Adipocyte (in vitro differentiated cells): ENCODE measurements at places on chromosomes 7 and 10.
A peak's percentile ranks its signal among the peaks of the same experiment; 100 is the strongest.

DNA sequence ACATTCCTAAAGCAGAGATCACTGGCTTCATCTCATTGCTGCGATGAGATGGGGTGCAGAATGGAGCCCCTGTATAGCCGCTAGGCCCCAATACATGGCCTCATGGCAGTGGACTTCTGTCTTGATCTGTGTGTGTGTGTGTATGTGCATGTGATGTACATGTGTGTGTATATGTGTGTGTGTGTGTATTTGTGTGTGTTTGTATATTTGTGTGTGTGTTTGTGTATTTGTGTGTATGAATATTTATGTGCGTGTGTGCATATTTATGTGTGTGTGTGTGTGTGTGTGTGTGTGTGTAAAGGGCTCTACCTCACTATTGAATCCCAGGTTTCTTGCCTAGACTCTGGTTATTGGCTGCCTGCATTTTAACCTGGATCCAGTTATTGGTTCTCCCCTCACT is 958.2 kb downstream of the GRID1 start:
- DNase-seq, result no peak

GRCh38 chr7:155897758-155898386 is 85.6 kb upstream of the SHH start:
- no peak for DNase-seq

DNA sequence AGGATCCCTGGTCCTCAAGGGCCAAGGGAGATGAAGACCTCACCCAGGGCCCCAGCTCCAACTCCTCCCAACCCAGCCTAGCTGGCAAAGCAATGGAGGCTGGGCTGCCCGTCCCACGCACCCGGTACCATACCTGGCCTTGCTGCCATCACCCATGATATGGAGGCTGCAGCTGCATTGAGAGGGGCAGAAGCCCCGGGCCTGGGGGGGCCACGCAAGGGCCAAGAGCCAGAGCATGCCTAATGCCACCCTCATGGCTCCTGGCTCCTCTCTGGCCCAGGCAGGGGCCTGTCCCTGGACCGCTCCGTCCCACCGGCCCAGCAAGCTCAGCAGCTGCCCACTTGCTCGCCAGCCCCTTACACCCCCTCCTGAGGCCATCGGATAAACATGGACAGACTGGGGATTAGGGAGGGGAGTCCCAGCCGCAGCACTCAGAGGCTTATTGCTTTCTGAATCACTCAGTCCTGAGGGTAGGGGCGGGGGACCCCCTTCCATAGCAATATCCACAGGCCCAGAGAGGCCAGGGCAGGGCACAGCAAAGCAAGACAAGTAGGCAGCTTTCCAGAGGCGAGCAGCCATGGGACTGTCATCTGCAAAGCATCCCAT is at the start of gene LRIT1:
TSS of gene LRIT1 (minus strand) at position 362 of the 606 bp plus-strand sequence. CDS start at position 255, 107 bp downstream.
- no peak for DNase-seq

DNA sequence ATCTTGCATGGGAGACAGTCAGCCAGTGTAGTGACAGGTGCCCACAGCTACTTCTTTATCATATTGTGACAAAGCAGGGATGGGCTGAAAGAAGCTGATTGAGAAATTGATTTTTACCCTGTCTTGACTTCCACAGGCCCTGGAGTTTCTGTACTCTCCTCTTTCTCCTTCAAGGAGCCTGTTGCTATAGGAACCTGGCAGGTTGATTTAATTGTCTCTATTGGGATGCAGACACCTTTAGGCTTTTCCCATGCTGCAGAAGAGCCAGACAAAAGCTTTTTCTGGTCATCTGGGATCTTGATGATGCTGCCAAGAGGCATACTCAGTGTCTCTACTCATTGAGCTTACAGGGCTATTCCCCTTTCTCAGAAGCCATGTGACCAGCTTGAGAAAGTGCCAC is 754.8 kb downstream of the KCNMA1 start:
- no peak for DNase-seq

DNA sequence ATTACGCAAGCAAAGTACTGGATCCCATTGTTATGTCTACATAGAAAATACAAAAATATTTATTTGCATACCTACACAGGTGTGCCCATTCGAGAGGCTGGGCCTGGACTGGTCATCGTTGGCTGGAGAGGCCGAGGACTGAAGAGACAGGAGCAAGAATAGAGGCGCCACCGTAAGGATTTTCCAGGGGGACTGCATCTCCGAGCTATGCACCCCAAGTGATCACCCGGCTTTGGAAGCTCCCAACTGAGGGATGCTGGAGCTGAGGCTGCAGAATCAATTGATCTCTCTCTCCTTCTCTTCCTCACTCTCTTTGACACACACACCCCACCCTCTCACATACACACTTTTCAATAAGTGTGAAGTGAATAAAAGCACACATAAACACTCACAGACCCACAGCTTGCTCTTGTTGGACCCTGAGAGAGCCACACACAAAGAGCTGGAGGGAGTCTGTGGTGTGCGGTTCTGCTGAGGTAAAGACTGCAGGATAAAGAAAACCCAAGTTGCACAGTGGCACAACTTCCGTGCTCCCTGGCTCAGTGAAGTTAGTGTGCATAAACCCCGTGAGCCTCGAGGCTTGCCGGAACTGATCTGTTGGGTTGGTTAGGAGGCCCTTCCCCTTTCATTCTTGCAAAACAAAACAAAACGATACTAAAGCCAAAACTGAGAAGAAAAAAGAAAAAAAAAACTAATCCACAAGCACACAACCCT is at the start of gene AOAH:
TSS of gene AOAH (minus strand) at position 544 of the 714 bp plus-strand sequence. CDS start at position 198, 346 bp downstream.
- DNase-seq, result no peak

GRCh38 chr10:14742815-14743214 is 31.9 kb downstream of the FAM107B start:
- no peak for DNase-seq

GRCh38 chr7:3057066-3057420 is 13.4 kb upstream of the CARD11 start:
- DNase-seq, result no peak

DNA sequence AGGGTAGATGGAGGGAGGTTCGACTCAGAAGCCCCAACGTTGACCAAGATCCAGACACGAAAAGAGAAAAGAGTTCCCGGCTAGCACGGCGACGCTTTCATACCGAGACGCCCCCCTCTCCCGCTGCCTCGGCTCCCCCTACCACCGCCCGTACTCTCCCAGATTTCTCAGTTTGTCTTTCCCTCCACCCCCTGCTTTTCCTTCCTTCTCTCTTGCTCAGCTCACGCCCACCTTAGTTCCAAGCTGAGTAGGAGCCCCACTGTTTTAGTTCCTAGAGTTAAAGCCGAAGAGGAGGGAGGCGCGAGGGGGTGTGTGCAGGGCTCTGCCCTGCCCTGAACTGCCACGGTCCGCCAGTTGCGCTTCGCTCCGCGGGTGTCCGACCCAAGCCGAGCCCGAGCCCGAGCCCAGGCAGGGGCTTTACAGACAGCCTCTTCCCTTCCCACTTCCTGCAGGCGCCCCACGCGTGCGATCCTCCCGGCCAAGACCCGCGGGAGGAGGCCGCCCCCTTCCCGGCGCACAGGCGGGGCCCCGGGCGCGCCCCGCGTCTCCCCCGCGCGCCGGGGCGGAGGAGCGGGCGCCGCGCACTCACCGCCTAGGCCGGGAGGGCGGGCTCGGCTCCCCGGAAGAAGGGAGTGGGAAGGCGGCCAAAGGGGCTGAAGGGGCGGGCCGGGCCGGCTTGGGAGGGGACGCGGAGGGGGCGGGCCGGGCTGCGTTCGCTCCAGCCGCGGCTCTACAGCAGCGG is at the start of gene EPHB6:
TSS of gene EPHB6 (plus strand) at position 705 of the 742 bp plus-strand sequence. CDS start 8,152 bp downstream, outside the sequence.
- peak; percentile 93 for DNase-seq

GRCh38 chr10:126140746-126141273 is 244.4 kb downstream of the FANK1 start:
- DNase-seq, result no peak

DNA sequence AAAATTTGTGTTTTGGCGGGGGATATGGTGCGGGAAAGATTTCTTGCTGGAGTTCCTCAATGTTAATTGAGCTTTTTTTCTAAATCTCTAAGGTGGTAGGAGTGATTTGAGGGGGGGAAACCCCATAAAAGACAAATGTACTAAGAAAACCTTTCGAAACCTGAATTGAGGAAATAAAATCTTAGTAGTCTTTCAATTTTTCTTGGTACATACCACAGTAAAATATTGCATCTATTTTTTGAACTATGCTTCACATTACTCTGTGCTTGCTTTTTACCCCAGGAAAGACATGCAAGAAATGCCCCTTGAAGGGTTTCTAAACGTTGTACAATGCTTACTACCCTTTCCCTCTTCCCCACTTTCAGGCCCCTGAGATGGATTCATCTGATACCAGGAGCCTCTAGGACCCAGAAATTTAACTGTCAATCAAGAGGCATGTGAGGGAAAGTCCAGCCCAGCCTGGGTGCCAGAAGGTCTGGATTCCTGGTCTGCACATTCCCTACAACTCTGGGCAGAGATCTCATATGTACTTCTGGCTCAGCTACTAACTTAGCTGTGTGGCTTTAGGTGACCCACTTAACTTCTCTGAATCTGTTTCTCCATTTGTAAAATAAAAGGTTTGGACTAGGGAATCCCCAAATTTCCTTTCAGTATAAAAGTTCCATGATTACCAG is 5.8 kb upstream of the PDCD4 start:
- peak; percentile 55 for DNase-seq

GRCh38 chr10:119211625-119212441 is 4.5 kb downstream of the GRK5 start:
- DNase-seq, result peak; percentile 36

GRCh38 chr10:29760138-29760900 is 125.5 kb upstream of the SVIL start:
- no peak for DNase-seq

GRCh38 chr7:92303761-92304160 is 58.0 kb downstream of the ANKIB1 start:
- DNase-seq, result no peak

DNA sequence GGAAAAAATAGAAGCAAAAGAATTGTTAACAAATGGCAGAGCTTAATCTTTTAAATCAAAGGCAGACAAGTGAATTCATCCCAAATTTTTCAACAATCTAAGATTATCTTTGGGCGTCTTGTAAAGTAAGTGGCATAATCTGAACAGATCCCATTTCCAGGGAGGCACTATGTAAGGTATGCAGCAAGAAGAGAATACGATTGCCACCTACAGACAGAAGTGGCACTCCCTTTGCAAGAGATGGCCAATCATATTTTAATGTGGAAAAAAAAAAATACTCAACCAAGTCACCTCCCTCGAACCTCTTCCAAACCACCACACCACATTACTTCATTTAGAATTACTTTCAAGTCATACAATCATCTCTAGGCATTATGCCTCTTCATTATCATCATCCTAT is 4.0 kb downstream of the GFRA1 start:
- DNase-seq, result peak; percentile 7
